ENCODE measurements at places on chromosomes 12 and 14.

GRCh38 chr12:39199351-39199750 lies 243.6 kb downstream of the KIF21A start:
- no peak for DNase-seq

DNA sequence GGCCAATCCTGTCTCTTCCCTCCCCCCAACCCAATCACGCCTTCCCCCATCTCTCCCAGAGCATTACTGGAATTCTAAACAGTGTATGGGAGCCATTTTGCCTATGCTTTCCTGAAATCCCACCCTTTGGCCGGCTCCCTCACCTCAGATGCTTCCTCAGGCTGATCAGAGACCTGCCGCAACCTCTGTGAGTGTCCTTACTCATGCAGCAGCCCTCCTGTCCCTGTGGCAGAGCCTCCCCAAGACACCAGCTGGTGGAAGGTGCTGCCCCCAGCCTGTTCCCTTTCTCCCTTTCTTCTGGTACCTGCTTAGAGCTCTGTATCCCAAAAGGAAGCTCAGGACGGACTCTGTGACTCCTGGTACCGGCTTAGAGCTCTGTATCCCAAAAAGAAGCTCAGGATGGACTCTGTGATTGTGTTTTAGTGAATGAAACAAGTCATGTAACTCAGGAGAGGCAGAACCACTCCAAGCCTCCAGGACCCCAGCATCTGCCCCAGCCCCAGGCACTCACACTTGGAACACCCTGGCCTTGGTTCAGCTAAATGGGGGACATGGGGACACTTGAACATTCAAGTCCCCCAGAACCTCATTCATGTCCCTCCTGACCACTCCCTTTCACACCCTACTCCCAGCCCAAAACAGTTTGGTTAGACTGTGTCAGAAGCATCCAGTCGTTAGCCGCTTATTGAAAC lies 29.3 kb upstream of the RIN3 start:
- no peak for DNase-seq

- no peak for DNase-seq
These were observed 11.6 kb downstream of the DEGS2 start for GRCh38 chr14:100147691-100148464.

DNA sequence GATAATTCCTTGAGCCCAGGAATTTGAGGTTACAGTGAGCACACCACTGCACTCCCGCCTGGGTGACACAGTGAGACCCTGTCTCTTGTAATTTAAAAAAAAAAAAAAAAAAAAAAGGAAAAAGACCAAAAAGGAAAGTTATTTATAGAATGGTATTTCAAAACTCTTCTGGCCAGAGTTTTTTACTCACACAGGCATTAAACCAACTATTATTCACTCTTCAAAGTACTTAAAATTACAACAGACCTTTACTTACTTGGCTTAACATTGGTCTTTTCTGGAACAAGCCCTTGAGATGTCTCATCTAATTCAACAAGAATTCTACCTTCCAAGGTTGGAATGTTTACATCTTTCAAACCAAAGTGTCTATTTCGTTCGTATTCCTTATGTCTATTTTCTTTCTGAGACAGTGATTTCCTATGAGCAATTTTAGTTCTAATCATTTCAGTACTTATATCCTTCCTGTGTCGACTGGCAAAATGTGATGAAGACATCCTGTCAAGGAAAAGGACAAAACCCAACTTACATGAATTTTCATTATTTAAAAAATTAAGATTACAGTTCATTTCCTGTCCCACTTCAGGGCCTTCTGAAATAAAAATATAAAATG lies 2.6 kb downstream of the DLGAP5 start:
- DNase-seq: no peak

GRCh38 chr14:54529811-54530210 lies 20.1 kb downstream of the CGRRF1 start:
- no peak for DNase-seq

DNA sequence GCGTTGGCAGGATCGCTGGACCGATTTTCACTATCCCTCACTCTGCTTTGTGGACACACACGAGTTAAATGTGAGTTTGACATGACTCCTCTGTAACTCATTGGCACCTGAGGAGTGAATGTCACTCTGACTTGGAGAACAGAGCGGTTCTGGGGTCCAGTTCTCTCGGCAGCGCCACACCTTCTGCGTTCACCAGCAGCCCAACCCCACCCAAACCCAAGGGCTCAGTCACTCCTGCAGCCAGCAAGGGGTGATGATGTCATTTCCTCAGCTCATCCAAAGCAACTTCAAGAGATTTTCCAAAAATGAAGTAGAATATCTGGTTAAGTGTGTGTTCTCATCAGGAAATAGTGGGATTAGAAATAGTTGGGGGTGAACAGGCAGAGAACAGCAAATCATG lies 36.3 kb downstream of the ADGRD1 start:
- DNase-seq: no peak

DNA sequence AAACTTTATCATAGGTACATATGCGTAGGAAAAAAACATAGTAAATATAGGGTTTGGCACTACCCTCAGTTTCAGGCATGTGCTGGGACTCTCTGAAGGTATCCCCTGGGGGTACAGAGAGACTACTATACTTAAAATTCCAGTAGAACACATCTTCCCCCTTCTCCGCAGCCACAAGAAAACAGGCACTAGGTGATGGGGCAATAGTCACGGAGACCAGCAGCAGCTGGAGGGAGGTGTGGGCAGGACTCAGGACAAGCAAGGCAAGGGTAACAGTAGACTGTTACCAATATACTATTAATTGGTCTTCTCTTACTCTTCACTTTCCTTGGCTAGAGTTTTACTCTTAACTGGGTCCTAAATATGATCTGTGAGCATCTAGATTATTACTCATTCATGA lies 4.6 kb upstream of the PAPOLA start:
- no peak for DNase-seq

DNA sequence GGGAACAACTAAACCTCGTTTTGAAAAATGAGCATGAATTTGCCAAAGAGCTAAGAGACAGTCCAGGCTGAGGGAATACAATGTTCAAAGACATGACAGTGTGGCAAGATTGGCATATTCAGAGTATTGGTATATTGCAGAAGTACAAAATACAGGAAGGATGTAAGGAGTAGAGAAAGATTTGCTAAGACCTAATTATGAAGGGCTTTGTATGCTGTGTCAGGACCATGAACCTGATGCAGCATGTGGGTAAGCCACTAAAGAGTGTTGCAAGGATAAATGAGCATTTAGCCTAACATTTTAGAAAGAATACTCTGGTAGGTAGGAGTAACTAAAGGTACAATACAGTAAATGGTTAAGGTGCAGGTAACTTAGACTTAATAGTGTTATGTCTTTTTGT lies 65.1 kb downstream of the KTN1 start:
- no peak for DNase-seq

DNA sequence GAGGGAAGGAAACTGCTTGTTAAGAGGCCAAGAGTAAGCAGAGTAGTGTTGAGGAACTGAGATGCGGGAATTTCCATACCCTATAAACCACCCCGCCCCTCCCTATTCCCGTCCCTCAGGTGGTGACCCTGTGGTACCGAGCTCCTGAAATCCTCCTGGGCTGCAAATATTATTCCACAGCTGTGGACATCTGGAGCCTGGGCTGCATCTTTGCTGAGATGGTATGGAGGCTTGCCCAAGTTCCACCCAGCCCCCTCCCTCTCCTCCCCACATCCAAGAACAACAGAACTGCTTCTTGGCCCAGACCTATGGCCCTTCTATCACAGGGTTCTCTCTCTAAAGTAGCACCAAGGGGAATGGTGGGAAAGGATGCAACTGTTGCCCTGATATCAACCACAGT lies 2.7 kb downstream of the CDK2 start:
- no peak for DNase-seq

GRCh38 chr12:89861086-89861485 lies 152.4 kb upstream of the ATP2B1 start:
- no peak for DNase-seq

DNA sequence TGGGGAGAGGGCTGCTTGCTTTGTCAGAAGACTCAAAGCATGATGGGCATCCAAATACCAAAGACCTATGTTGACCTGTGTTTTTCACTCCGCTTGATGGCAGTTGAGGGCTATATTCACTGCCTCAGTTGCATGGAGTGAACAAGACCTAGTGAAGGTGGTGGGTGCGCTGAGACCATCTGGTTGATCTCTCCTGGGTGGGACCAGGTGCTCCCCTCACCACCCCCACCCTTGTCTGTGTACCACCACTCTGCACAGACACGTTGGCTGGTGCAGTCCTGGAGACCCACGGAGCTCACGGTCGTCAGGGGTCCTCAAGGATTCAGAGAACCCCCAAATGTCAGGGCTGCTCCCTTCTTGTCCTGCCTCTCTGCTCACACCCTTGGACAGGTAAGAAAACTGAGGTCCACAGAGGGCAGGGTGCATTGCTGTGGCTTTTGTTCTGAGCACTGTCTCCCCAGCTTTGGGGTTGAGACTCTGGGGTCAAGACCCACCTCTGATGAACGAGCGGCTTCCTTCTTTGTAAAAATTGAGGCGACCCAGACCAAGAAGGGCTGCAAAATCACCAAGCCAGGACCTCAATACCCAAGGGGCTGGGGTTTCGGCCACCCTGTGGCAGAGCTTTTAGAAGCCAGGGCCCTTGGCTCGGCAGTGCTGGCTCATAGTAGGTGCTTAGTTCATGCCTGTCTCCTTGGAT lies 166.3 kb upstream of the RTL1 start:
- DNase-seq: no peak

- no peak for DNase-seq
These were observed 17.7 kb upstream of the C1S start for GRCh38 chr12:7042842-7043241.

DNA sequence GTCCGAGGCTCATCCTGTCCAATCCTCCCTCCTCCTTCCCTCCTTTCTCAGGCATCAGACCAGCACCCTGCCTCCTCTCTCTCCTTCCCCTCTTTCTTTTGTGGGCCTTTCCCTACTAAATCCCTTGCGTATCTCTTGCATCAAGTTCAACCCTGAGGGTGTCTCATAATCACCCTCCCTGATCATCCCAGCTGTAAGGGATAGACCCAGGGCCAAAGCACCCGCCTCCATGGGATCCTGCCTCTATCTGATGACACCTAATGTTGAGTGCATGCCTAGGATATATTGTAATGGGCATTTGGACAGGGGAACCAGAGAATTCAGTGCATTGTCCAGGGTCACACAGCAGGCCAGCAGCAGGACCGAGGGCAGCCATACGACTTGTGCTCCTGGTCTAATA lies 84.9 kb downstream of the PHETA1 start:
- no peak for DNase-seq

DNA sequence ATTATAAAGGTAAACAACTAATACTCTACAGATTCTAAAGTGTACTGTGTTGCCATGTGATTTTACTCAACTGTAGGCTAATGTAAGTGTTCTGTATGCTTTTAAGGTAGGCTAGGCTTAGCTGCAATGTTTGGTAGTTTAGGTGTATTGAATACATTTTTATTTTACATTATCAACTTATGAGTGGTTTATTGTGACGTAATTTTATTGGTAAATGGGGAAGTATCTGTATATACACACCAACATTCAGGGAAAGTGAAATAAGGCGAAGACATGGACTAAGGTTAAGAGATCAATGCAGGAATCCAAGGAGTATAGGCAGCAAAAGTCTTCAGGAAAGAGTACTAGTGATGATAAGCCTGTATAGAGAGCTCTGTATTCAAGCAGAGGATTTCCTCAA lies 365.8 kb upstream of the MGAT4C start:
- DNase-seq: no peak

- no peak for DNase-seq
These were observed 234.4 kb downstream of the CACNA1C start for GRCh38 chr12:2287151-2287550.

DNA sequence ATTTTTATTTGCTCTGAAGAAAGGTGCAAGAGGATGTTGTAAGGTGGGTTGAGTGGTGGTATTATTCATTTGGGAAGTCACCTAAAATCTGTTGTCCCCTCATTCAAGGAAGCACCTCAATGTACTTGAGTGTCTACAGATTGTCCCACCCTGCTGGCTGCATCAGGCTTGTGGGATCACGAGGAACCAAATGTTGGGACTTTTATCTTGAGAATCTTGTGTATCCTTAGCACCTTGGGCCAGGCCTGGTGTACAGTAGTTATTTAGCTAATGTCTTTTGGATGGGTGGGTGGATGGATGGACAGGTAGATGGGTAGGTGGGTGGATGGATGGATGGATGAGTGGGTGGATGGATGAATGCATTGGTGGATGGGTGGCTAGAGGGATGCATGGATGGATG lies 519.3 kb downstream of the BCL11B start:
- DNase-seq: no peak

- no peak for DNase-seq
These were observed 15.1 kb downstream of the CPNE8 start for GRCh38 chr12:38890102-38890855.

GRCh38 chr14:34568803-34569202 lies 29.3 kb upstream of the EAPP start:
- DNase-seq: no peak

- DNase-seq: no peak
These were observed 22.8 kb downstream of the ITPK1 start for GRCh38 chr14:93092606-93093556.

- DNase-seq: no peak
These were observed 182.4 kb downstream of the DICER1 start for GRCh38 chr14:94974893-94975292.

DNA sequence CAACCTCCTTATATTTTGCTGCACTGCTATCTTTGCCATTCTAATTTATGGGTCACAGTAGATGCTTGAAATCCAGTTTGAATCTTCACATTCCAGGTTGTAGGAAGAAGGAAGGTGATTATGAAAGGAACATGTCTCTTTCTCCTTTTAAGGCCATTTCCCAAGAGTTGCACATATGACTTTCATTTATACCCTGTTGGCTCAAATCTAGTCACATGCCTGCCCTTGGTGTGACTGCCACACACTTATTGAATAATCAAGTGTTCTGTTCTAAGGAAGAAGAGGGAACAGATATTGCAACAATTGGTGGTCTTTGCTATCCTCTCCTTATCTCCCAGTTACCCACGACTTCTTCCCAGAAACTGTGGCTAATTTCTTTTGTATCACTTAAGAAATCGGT lies 404.3 kb downstream of the TMEM117 start:
- DNase-seq: no peak

- DNase-seq: no peak
These were observed 153.7 kb downstream of the AACS start for GRCh38 chr12:125218952-125219351.

DNA sequence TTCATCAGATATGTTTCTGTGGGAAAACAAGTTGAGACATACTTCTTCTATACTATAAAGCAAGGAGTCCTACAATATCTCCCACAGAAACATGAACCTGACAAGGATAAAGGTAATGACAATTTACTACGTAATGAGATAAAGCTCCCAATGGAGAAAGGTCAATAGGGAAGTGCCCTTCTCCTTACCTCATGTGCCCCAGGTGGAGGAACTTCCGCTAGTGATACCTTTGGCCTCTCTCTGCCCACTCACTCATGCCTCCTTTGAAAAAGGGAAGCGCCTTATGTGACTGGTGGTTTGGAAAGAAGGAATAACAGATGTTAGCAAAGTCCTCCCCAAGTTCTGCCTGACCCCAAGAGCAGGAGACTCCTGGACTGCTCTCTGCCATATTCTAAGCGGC lies 305.3 kb downstream of the ITPR2 start:
- no peak for DNase-seq

- DNase-seq: no peak
These were observed 29.4 kb downstream of the DCP1B start for GRCh38 chr12:1974812-1975211.
